Activated CD8-positive, alpha-beta memory T cell treated with anti-CD3 and anti-CD28 coated beads for 1 hour (primary cell): ENCODE measurements at places on chromosomes 3 and 15.

DNA sequence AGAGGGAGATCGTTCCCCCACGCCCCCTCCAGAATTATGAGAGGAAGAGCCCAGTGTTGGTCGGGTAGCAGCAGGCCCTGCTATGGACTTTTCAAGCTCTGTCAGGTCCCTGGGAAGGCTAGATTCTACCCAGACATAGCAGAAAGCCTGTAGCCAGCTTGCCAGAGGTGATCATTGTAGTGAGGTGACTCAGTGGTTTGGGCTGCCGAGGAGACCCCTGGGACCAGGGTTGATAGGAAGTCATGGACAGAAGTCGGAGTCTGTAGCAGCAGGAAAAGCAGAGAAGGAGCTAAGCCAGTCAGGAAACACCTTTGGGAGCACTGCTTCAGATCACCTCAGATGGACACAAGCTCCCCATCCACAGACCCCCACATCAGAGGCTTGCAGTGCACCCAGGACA lies 67.7 kb downstream of the CCNL1 start:
- DNase-seq, result no peak

DNA sequence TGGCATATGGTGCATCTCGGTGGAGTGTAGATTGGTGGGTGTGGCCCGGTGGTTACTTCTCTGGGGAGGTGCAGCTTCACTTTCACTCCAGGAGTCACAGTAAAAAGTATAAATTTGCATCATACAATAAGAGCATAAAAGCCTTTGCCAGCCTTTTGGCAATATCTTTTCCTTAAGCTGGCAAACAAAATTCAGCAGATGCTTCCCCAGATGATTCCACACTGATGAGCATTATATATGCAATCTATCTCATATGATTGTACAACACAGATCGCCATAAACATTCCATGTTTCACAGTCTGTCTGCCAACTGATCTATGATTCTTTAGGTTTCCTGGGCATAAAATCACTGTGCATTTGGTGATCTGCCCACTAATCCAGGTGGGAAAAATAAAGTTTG lies 120.2 kb upstream of the ALCAM start:
- DNase-seq, result no peak

- DNase-seq, result no peak
These were observed 254.1 kb downstream of the SLC9A9 start for GRCh38 chr3:143594206-143594605.

- DNase-seq, result no peak
These were observed 6.9 kb downstream of the PLXND1 start for GRCh38 chr3:129599607-129600006.

DNA sequence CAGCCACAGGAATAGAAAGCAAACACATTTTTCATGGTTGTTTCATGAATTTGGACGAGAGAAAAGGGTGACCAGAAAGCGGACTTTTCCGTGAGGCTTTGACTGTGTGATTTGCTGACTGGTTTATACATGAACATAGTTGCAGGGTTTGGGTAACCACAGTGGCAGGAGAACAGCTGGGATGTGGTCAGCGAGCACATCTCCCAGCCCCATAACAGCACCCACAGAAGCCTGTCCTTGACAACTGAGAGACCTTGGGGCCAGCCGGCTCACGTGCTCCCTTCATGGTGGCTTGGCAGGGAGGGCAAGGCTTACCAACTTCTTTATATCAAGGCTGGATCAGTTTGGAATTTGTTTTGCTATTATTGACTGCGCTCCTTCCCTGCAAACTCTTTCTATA lies 13.2 kb upstream of the RGMA start:
- DNase-seq, result no peak

- DNase-seq, result no peak
These were observed 25.2 kb downstream of the CGNL1 start for GRCh38 chr15:57401546-57401945.

GRCh38 chr3:163490119-163490518 lies 1588.2 kb downstream of the SI start:
- no peak for DNase-seq

DNA sequence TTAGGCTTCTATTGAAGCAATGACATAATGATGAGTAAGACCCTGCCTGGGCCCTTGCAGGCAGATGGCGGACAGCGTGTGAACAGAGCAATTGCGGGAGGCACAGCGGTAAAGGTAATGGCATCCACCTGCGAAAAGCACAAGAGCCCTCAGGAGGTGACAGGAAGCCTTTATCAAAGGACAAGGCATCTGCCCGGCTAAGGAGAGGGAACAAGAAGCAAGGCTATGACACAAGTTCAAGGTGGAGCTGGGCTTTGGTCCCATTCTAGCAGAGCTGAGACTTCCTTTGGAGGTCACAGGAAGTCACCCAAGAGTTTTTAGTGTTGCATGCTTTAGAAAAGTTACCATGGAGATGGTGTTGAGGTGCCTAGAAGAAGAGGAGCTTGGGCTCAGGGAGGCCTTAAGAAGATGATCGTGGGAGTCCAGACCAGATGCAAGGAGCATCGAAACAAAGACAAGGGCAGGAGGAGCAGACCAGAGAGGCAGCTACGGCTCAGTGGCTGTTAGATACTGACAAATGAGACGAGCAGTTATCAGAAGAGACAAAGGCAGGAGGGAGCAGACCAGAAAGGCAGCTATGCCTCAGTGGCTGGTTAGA lies 34.5 kb downstream of the OSBPL10 start:
- no peak for DNase-seq

- no peak for DNase-seq
These were observed 158.7 kb downstream of the USP13 start for GRCh38 chr3:179811321-179812095.

GRCh38 chr3:12870942-12871341 lies 29.6 kb upstream of the RPL32 start:
- DNase-seq, result no peak

DNA sequence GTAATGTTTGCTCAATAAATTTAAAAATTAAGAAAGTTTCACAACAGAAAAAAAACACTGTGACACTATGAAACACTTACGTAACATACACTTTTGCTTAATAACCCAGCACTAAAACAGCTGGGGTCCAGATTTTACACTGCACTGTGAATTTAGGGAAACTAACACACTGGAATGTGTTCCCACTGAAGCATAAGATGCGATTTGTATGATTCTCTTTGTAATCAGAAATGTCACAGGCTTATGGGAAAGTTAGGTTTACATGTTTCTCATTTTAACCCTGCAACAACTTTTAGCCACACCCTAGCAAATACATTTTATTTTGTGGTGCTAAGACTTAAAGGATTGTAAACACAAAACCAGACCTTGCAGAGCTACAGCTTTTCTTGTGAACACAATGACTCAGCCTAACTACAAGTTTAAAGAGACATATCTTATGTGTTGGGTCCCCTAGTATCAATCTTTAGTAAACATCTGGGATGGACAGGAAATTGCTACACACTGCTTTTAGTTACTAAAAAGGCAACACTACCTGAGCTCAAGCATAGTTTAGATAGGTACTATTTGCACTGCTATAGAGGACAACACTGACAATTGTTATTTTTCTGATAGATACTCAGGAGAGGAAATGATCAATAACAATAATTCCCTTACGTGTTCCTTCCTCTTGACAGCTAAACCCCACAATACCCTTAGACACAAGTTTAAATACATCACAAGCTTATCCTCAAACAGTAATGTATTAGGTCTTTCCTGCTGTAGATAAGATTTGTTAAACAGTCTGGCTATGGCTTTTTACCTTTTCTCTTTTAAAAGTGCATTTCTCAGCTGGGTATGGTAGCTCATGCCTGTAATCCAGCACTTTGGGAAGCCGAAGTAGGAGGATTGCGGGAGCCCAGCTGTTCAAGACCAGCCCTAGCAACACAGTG lies 3.8 kb downstream of the PLD1 start:
- no peak for DNase-seq

DNA sequence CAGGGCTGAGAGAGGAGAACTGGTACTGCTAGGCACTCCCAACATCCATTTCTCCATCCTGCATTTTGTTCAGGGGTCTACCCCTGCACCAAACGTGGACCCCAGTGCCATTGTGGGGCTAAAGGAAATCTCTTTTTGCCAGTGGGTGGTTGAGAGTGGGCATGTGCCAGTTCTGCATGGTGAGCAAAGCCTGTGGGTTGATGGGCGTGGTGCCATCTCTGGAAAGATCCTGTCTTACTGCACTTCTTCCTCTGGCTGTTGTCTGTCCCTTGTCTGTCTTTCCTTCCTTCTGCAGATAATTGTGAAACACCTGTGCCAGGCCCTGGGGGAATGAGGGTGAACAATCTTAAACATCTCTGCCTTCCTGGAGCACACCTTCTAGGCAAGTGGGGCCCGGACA lies 1.4 kb upstream of the RARRES1 start:
- DNase-seq, result no peak

DNA sequence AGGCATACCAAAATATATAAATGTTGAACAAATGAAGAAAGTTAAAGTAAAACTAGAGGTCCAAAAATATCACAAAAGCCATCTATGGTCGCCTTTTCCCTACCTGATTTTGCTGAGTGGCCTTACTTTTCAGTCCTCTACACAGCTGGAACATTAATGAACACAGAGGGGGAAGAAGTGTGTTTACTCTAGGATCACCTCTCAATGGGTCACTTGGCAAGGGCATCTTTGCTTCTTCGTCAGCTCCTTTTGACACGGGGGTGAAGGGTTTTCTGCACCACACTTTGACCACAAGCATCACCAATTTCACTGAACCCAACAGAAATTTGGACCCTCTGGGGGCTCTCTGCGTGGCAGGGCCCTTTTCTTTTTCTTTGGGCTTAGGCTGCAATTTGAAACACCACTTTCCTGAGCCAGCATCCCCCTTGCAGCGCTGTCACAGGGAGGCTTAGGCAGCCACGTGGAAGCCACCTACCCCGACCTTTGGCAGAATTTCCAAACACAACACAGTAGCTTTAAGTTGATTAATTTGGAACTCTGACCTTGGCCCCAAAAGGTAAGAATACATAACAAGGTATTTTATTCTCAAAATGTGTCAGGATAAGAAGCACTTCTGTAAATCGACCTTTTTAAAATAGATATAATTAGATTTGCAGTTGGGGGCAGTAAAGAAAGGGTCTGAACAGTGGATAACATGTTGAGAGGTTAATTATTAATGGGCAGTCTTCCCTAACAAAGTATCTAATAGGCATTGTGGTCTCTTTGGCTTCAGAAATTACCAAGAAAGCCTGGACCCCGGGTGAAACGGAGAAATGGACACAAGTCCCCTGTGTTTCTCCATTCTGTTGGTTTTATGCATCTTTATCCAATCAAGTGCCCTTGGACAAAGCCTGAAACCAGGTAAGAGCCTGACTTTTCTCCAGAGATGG lies at the start of gene LIPC:
LIPC (plus strand) TSS at position 771 of the 929 bp plus-strand sequence; CDS start at position 813, 42 bp downstream.
- DNase-seq, result no peak

- no peak for DNase-seq
These were observed 165.5 kb downstream of the IL5RA start for GRCh38 chr3:2944628-2945027.

DNA sequence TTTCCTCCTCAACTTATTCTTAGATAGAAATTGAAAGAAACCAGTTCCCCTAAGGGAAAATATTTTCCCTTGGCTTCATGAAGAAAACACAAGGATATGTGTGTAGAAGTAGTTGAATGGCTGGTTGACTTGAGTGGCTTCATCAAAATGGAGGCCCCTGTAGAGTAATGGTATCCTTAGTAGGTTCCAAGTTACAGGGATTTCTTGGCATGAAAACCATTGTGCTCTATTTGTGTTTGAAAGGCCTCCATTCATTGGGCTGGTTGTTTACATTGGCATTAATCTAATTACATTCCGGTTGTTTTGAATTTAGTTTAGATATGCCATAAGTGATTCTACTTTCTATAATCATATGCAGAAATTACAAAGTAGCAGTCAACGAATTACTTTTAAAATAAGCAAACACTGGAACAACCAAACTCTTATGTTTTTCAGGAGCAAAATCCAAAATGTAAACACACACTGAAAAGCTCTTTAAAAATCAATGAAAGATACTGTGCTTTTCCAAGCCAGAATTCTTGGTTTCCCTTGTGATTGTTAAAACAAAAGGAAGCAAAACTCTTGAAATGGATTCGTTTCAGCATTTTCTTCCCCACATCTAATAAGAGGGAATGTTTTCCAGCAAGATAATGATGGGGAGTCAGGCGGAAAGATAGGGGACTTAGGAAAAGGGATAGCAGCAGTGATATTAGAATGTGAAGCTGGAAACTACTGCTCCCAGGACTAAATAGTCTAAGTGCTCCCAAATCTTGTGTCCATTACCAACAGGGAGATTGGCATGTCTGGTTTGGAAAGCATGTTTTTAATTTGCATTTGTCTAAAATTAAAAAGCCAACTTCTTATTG lies 77.0 kb downstream of the EPHA3 start:
- no peak for DNase-seq

DNA sequence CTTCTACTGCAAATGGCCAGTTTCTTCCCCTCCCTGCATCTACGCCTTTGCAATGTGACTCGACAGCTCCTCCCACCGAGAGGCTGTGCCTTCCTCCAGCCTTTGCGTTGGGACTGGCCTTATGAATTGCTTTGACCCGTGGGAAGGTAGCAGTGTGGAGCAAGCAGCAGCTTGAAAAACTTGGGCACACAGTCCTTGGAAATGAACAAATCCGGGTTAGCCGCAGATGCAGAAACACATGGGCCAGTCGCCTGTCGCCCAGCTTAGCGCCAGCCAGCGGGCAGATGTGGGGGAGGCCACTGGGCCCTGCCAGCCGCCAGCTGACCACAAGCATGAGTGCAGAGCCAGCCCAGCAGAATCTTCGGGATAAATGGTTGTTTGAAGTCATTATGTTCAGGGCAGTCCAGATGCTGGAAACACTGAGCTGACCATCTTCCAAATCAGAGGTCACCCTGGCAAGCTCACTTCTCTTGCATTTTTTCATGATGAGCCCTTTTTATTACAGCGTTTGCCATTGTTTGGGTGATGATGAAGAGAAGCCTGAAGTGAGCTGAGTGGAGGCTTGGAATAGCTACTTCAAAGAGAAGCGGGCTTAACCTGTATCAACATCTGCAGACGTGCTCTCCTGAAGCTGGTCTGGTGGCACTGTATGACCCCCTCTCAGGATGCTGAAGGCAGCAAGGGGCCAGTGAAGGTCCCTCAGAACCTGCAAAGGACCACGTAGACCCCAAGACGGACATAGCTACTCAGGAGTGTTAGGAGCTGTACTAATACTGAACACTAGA lies 9.8 kb downstream of the SELENOS start:
- DNase-seq, result no peak

- no peak for DNase-seq
These were observed 248.3 kb downstream of the SLCO3A1 start for GRCh38 chr15:92101708-92102394.

DNA sequence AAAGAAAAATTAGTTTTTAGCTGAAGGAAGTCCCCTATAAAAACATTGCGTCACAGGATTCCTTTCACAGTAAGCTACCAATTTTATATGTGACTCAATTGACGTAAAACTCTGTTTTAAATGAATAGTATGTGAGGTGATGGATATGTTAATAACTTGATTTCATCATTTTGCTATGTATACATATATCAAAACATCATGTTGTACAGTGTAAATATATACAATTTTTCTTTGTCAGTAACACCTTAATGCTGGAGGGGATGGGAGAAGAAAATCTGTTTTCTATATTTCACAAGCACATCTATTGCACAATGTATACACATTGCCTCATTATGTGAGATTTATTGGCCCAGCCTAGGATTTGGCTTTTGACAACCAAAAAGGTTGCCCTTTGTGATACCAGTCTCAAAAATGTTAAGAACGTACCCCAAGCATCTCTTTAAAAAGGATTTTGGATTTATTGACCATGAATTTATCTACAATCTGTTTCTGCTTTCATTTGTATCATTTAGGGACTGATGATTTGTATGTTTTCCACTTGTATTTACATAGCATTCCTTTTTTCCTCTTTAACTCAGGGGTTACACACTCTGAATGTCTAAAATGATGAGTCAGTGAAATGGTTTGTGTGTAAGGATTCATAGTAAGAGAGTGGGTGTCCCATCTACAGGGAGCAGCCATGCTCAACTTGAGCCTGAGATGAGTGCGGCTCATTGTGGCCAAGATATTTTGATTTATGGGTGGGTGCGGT lies 62.6 kb downstream of the CRTC3 start:
- no peak for DNase-seq

- DNase-seq, result no peak
These were observed 279.8 kb upstream of the ARRDC4 start for GRCh38 chr15:97680606-97681220.
